ENCODE measurements at places on chromosomes 7 and 10.
A peak's percentile ranks its signal among the peaks of the same experiment; 100 is the strongest.

DNA sequence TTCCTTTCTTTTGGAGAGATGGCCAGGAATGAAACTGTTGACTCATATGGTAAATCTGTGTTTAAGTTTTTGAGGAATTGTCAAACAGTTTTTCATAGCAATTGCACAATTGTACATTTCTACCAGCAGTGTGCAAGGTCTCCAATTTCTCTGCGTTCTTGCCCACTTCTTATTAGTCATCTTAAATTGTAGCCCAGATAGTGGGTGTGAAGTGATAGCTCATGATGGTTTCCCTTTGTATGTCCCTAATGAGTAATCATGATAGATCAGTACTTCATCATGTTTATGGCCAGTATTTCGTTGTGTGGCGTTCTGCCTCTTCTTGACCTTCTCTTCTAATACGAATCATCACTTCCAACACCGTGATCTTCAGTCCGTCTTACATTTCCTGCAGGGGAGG lies 136.3 kb downstream of the DOCK1 start:
- DNase-seq: no peak

GRCh38 chr7:75879771-75880184 lies 944 bp downstream of the RHBDD2 start:
- peak; percentile 55 for DNase-seq

- DNase-seq: no peak
Observed at GRCh38 chr10:28120043-28120749, 121.3 kb upstream of the ODAD2 start.

GRCh38 chr7:1563981-1564602 lies 5.7 kb downstream of the PSMG3 start:
- no peak for DNase-seq

GRCh38 chr10:89419548-89419947 lies 5.2 kb downstream of the IFIT5 start:
- peak; percentile 17 for DNase-seq

DNA sequence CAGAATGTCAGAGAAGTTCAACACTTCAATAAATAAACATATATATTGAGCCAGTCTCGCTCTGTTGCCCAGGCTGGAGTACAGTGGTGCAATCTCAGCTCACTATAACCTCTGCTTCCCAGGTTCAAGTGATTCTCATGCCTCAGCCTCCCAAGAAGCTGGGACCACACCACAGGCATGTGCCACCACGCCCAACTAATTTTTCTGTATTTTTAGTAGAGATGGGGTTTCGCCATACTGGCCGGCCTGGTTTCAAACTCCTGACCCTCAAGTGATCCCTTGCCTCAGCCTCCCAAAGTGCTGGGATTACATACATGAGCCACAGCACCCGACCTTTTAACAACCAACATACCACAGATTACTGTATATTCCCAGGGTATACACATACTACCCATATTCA lies 134.2 kb downstream of the JMJD1C start:
- DNase-seq: no peak

- DNase-seq: no peak
Observed at GRCh38 chr7:1188720-1189294, 28.8 kb upstream of the ZFAND2A start.

- no peak for DNase-seq
Observed at GRCh38 chr7:137691566-137691965, 155.2 kb downstream of the DGKI start.

DNA sequence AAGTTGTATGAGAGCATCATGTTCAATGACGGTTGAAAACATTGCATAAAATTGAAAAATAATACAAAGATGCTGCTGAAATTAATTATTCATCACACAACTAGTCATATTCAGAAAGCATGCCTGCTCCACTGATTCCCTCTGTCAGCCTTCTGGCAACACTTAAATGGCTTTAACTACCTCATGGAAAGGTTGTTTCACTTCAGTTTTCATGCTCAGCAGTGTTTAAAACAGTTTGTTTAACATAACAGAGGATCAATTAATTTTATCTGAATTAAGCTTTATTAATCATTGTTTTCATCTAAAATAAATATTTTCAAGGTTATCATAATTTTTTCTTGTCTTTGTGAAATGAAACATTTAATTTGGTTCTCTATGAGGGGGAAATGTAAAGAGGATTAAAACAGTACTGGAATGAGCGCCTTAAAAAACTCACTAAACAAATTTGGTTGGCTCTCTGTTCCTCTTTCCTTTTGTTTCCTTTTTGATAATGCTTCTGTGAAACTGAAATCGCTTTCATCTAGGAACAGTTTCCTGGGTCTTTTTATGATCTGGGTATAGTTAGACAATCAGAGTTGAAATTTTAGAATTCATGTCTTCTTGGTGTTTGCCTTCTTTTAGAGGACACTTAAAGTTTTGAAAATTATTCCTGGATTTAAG lies 427.4 kb downstream of the SH2D4B start:
- no peak for DNase-seq

DNA sequence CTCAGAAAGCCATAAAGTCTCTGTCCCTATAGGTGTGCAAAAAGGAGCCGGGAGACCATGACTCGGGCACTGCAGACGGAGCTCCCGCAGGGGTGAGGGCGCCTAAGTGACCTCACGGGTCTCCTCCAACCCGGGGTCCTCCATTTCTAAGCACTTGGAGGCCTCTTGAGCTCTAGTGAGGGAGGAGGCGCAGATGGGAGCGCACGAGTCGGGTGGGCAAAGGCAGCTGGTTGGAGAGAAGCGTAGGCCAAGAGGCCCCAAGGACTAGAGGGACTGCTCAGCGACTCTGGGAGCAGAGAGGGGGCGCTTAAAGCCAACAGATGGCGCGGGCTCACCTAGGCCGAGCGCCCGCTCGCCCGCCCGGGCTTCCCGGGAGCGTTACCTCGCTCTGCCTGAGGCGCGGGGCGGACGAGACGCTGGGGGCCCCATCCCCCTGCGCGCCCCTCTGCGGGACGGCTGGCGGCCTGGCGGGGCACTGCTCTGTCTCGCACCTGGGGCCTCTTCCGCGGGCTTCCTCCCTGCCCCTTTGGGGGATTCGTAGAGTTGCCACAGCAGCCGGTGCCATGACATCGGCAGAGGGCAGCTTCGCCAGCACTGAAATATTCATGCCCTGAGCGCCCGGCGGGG lies 523 bp upstream of the CDH23 start:
- DNase-seq: no peak

GRCh38 chr10:36494371-36494770 lies 631.0 kb upstream of the ANKRD30A start:
- DNase-seq: no peak

GRCh38 chr7:73734619-73735527 lies 3.7 kb downstream of the ABHD11 start:
- DNase-seq: peak; percentile 90
